Tibial nerve (tissue), 4 donors: ENCODE measurements at places on chromosomes 1 and 21. TPM values are rescaled to one million over a fixed set of nuclear protein-coding genes. Genes with fewer than 3 reads are reported as not detected.

DNA sequence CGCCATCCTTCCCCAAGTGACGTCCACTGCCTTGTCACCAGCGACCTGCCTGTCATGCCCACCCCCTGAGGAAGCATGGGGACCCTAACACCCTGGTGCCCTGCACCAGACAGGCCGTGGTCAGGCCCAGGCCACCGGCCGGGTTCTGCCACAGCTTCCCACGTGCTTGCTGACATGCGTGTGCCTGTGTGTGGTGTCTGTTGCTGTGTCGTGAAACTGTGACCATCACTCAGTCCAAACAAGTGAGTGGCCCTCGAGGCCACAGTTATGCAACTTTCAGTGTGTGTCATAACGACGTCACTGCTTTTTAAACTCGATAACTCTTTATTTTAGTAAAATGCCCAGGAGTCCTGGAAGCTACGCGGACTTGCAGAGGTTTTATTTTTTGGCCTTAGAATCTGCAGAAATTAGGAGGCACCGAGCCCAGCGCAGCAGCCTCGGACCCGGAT is 8.5 kb upstream of the CTRC start:
- DNase-seq = no peak

MPZ gene
- 1,776 TPM for total RNA-seq

GRCh38 chr1:75812065-75812464 is 15.4 kb downstream of the MSH4 start:
- no peak for DNase-seq

DNA sequence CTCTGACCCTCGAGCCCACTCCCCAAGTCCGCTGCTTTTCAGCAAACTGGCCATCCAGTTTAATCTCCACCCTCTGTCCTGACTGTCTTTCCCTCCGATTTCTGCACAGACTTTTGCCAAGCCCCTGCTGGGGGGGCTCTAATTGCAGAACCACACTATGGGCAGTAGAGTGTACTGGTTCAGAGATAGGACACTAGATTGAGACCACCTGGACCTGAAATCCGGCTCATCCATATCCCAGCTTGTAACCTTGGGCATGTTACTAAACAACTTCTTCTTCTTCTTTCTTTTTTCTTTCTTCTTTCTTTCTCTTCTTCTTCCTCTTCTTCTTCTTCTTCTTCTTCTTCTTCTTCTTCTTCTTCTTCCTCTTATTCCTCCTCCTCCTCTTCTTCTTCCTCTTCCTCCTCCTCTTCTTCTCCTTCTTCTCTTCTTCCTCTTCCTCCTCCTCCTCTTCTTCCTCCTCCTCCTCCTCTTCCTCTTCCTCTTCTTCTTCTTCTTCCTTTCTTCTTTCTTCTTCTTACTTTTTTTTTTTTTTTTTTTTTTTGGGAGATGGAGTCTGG is 7.7 kb downstream of the LRRC71 start:
- no peak for DNase-seq

- no peak for DNase-seq
Observed at GRCh38 chr1:167344112-167344511, 123.4 kb downstream of the POU2F1 start.

- no peak for DNase-seq
Observed at GRCh38 chr1:116345011-116345410, 28.0 kb upstream of the ATP1A1 start.

DNA sequence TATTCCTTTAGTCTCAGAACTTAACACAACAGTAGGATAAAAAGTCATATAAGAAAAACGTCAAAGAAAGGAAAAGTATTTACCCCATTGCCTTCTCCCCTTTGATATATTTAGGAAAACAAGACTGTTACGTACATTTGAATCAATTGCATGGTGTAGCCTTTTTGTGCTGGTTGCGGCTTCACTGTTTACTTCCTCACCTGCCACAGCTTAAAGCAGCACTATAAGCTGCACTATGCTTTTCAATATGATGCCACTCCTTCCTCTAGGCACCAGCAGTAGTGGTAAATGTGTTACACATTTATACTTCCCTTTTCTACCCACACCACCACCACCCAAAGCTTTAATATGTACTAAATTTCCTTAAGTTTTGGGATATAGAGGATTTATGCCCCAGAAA is 111.1 kb downstream of the ATP1B1 start:
- no peak for DNase-seq

- no peak for DNase-seq
Observed at GRCh38 chr1:29450591-29450990, 214.3 kb downstream of the PTPRU start.

- DNase-seq = no peak
Observed at GRCh38 chr1:78664763-78665162, 15.1 kb downstream of the IFI44 start.

- DNase-seq = no peak
Observed at GRCh38 chr21:37257511-37257966, 9.6 kb downstream of the VPS26C start.

TNFRSF1B gene
- total RNA-seq = 62.1 TPM

- DNase-seq = no peak
Observed at GRCh38 chr1:151827853-151828252, 3.7 kb downstream of the RORC start.

CA14 gene
- 0.22 TPM for total RNA-seq

DNA sequence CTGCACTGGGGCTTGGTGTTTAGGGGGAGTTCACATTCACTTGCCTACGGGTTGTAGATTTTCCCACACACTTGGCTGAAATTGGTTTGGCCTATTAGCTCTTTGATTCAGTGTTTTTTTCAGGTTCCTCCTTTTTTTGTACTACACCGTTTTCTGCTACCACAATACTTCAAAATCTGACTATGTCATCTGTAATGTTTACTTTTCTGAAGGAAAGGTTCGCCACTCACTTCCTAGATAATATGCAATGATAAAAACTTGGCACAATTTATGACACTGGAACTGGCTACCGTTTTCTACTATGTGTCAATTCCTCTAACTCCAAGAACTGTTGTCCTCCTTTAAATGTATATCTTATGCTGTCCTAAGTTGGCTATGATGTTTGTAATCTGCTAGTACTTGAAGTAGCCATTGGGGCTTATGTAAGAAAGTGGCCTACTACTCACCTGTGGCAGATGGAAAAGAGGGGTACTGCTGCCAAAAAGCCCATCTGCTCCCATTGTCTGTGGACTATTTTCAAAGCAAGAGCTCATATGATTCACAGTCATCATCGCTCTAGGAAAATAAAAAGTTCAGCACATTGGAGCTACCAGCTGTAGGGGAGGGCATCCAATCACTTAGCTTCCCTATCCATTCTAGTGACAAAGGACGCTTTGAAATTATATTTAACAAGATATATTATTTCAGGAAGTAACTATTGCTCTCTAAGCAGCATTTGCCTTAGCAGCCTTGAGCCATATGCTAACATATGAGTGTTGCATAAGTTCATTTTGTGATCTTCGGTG is 42.4 kb upstream of the BACH1 start:
- DNase-seq = no peak

CYP4X1 gene
- 42.1 TPM for total RNA-seq

- peak; percentile 83 for DNase-seq
Observed at GRCh38 chr1:9233241-9233941, 1.2 kb upstream of the H6PD start.

GRCh38 chr1:151189637-151190445 is at the start of gene VPS72:
VPS72 (minus strand) TSS chr1:151190197; CDS start chr1:151190121, 76 bp downstream.
- DNase-seq = peak; percentile 70
